ENCODE measurements at places on chromosomes 5 and 9.

GRCh38 chr5:140828362-140828737, 590 bp downstream of the PCDHA6 start:
- DNase-seq: no peak

DNA sequence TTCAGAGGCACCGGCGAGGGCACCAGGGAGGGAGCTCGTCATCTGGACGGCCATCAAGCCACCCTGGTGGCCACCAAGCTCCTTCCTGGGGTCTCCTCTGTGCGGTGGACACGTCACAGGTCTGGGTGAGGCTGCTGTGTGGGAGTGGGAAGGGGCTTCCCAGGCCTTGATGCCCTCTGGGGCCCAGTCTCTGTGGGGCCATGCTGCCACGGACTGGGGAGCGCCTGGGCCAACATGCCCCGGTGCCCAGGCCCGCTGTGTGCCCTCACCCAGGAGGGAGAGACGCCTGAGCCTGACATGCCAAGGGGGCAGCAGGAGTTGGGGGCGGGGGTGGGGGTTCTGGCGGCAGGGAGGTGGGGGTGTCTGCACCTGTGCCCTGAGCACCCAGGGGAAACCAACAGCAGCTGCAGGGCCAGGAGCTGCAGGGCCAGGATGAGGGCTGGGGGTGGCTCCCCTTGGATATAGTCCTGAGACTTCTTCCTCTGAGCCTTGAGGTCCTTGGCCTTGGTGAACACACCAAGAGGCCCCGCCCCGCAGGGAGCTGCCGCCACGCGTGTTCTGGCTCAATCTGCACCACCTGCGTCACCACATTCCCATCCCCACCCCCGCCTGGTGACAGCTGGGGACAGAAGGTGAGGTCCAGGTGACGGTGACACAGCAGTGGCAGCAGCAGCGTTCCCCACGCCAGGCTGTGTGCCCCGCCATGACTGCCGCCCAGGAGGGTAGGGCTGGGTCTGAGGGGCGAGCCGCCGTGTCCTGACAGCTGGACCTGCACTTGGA, 15.3 kb upstream of the SEC16A start:
- DNase-seq: no peak

- DNase-seq: no peak
Measured at GRCh38 chr5:137201876-137202275, 297.2 kb downstream of the SPOCK1 start.

- DNase-seq: no peak
Measured at GRCh38 chr5:10264604-10265003, 14.5 kb downstream of the CCT5 start.

DNA sequence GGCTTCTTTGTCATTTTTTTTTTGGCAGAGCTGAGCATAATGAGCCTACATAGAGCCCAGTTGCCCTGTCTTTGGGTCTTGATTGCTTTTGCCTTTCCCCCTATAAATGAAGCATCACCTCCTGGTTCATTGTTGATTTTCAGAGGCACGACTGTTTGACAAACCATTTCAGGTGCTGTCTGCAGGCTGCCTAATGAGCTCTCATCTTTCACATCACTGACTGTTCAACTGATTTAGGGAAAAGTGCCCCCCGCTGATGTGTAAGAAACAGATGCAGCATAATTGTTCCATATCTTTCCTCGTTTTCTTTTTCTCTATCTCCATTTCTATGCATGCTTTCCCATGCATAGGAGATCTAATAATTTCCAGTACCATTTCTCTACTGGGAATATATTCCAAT, 338.6 kb downstream of the TMEM38B start:
- no peak for DNase-seq

- no peak for DNase-seq
Measured at GRCh38 chr5:158135682-158136179, 276.8 kb upstream of the CLINT1 start.

GRCh38 chr5:149073213-149073612, 10.4 kb upstream of the SH3TC2 start:
- DNase-seq: no peak

- no peak for DNase-seq
Measured at GRCh38 chr5:66362046-66362445, 217.9 kb downstream of the SREK1 start.

GRCh38 chr9:32251539-32251938, 132.9 kb upstream of the ACO1 start:
- DNase-seq: peak; percentile 70

GRCh38 chr9:123262338-123262737, 6.0 kb downstream of the STRBP start:
- DNase-seq: no peak

- no peak for DNase-seq
Measured at GRCh38 chr5:62617943-62618342, 39.3 kb downstream of the LRRC70 start.

Measured in right lung (tissue), 10 donors.